ENCODE measurements at places on chromosomes 6 and 20. TPM values are rescaled to one million over a fixed set of nuclear protein-coding genes. Genes with fewer than 3 reads are reported as not detected.

The FAM110A gene
- 11.7 TPM for total RNA-seq

The HLA-DQA2 gene
- not detected for total RNA-seq

The BANF2 gene
- not detected for total RNA-seq

The TBX18 gene
- 18.9 TPM for total RNA-seq

The C20orf204 gene
- 0.10 TPM for total RNA-seq

The TINAG gene
- not detected for total RNA-seq

The MAP1LC3A gene
- total RNA-seq: 31.2 TPM

The CGA gene
- 0.58 TPM for total RNA-seq

The HLA-DRB1 gene
- total RNA-seq: not detected

The ASIP gene
- total RNA-seq: not detected

The CCN5 gene
- 31.4 TPM for total RNA-seq

The DDRGK1 gene
- 103 TPM for total RNA-seq

The CDH26 gene
- total RNA-seq: 0.05 TPM

The ENPP5 gene
- not detected for total RNA-seq

The NR2E1 gene
- 0.05 TPM for total RNA-seq

The LY6G6F gene
- total RNA-seq: not detected

The IL17A gene
- not detected for total RNA-seq

The ISM1 gene
- total RNA-seq: 0.12 TPM
